Non-pigmented ciliary epithelial cell (primary cell): ENCODE measurements at places on chromosomes 1 and 21.

GRCh38 chr21:29077651-29078090, 4.2 kb upstream of the CCT8 start:
- DNase-seq = no peak

GRCh38 chr1:32501865-32502264, 37.0 kb downstream of the ZBTB8B start:
- DNase-seq = no peak

DNA sequence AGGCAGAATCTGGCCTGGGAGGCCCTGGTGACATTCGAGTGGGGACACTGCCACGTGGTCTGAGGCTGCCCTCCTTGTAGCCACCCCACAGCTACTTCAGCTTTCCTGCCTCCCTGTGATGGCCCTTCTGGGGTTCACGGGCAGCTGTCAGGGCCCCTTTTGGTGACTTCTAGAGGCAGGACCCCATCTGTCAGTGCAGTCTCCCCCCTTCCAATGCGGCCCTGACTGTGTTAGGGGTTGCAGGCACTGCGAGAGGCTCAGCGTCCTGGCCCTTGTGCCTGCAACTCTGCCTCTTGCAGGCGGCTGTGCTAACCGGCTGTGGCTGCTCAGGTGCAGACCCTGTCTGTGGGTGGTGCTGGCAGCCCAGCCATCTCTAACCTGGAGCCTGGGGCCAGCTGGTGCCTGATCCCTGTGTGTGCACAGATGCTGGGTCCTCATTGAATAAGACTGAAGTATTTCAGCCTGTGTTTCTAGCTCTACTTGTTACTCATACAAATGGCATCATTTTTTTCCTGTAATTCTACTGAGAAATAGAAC, 62.2 kb downstream of the S100B start:
- DNase-seq = no peak

DNA sequence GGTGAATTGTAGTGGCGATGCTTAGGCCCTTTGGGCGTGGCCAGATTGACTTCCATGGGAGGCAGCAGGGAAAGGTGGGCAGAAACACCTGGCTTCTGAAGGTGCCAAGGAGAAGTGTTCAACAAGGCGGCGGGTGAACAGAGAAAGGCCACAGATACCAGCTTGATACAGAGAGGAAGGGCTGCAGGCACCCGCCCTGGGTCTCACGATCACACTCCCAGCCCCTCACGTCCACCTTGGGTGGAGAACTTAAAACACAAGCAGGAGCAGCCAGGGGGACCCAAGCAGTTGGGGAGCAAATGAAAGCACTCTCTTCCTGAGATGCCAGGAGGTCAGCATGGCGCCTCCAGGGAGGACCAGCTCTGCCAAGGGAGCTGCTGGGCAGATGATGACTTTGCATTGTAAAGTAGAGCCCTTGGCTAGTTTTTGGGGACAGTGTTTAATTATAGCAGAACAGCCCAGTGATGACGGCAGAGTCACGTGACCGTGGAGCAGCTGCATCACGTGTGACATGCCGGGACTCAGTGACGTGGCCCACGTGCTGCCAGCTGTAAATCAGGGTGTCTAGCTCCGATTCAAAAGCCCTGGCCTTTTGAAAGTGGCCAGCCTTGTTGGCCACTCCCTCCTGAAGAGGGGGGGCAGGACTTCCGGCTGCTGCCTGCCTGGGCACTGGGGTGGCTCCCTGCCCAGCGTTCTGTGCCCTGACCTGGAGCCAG, 19.0 kb downstream of the SLC37A1 start:
- DNase-seq = no peak

GRCh38 chr1:38076038-38076437, 29.4 kb upstream of the POU3F1 start:
- DNase-seq = no peak

- no peak for DNase-seq
Observed at GRCh38 chr1:206575894-206576737, 36.1 kb downstream of the EIF2D start.

- DNase-seq = no peak
Observed at GRCh38 chr1:34529935-34530859, 224.7 kb upstream of the GJB5 start.

DNA sequence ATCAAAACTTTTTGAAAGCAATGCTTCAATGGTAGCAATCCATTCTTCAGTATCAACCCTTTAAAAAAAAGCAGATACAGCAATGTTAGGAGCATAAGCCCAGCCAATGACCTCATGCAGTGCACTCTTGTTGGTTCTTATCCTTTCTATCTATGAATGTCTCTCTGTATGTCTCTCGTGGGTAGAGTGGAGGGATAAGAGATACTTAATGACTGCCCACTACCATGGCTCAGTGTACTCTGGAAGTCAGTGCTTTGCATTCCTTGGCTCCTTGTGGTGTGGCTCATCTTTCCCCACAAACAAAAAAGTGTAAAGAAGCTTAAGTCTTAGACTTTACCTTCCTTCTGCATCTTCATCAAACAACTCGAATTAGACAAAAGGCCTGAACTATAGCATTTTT, 50.3 kb downstream of the PCSK9 start:
- DNase-seq = peak; percentile 13

GRCh38 chr1:53413175-53414001, 45.8 kb upstream of the DMRTB1 start:
- DNase-seq = peak; percentile 75

DNA sequence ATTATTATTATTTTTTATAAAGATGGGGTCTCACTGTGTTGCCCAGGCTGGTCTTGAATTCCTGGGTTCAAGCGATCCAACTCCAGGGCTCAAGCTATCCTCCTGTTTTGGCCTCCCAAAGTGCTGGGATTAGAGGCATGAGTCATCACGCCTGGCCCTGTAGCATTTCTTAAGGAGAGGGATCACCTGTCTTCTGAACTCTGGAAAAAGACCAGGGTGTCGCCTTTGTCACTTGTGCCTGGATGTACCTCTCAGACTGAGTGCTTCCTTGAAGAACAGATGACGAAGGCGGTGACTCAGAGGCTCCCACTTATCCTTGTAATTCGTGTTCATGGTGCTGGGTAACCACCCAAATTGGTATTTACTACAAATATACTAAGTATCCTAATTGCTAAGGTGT, 2.4 kb upstream of the CGN start:
- no peak for DNase-seq

- no peak for DNase-seq
Observed at GRCh38 chr1:17610085-17610484, 70.6 kb downstream of the ARHGEF10L start.

DNA sequence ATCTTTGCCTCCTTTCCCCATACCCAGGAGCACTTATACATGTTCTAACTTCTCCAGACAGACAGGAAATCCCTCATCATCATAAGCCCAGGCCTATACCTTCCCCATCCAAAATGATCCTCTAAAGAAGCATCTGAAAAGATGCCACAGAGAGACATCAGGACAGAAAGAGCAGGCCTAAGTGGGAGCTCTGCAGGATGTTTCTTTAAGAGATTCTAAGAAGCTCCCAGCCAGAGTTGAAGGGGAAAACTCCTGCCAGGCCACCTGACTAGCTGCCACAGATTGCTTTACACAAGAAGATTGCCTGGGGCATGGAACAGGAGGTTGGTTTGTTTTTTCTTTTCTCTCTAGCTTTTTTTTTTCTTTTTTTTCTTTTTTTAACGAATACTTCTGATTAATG, 275.8 kb downstream of the VAV3 start:
- no peak for DNase-seq

- DNase-seq = no peak
Observed at GRCh38 chr1:62263006-62263813, 56.0 kb downstream of the KANK4 start.

- DNase-seq = no peak
Observed at GRCh38 chr1:182877331-182877730, 38.2 kb downstream of the DHX9 start.

GRCh38 chr1:230333590-230334446, 92.3 kb downstream of the PGBD5 start:
- no peak for DNase-seq

GRCh38 chr1:182681568-182681912, 2.8 kb downstream of the RGS8 start:
- DNase-seq = no peak

GRCh38 chr1:59990470-59990869, 63.9 kb upstream of the CYP2J2 start:
- no peak for DNase-seq

- DNase-seq = no peak
Observed at GRCh38 chr1:69569175-69569541, 1.4 kb downstream of the LRRC7 start.

DNA sequence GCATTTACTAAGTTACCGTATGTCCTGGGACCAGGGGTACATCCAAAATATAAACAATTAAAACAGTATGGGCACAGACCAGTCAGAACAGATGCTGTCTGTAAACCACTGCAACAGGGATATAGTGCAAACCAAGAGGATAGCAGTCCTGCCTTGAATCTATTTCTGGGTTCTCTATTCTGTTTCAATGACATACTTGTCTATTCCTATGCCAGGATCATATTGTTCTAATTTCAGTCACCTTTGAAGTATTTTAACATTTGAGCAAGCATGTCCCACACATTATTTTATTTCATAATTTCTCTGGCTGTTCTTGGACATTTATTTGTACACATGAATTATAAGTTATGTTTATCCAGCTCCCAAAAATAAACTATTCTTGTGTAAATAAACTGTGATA, 28.2 kb upstream of the SYDE2 start:
- no peak for DNase-seq

- no peak for DNase-seq
Observed at GRCh38 chr1:155773221-155773620, 83.8 kb downstream of the GON4L start.

GRCh38 chr1:168609741-168610510, 33.5 kb downstream of the XCL1 start:
- DNase-seq = no peak

DNA sequence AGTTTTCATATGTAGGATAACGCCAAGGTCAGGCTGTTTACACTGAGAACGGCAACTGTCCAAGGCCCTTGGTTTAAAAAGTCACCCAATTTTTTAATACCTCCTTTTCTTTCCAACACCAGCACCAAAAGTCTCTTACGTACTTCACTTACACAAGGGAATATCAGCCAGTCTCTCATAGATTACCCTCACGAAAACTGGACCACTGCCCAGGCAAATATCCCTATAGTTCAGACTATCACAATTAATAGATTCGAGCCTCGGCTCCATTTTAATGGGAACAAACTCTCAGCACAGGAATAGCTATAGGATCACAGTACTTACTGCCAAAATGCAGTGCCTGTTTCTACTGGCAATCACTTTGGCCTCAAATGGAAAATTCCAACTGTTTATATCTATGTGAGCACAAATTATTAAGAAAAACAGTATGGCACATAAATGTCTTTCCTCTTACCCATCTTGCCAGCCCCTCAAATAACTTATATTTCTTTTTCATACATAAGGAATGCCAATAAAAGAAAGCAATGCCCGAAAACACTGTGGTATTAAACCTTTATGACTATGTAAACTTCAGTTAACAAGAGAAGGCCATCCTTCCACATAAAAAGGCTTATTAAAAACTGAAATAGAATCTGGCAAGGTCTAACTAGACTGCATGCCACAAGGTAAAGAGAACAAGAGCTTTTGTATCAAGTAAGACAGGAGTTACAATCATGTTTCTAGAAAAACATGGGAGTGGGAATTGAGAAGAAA, 97.8 kb downstream of the SLC45A1 start:
- no peak for DNase-seq

DNA sequence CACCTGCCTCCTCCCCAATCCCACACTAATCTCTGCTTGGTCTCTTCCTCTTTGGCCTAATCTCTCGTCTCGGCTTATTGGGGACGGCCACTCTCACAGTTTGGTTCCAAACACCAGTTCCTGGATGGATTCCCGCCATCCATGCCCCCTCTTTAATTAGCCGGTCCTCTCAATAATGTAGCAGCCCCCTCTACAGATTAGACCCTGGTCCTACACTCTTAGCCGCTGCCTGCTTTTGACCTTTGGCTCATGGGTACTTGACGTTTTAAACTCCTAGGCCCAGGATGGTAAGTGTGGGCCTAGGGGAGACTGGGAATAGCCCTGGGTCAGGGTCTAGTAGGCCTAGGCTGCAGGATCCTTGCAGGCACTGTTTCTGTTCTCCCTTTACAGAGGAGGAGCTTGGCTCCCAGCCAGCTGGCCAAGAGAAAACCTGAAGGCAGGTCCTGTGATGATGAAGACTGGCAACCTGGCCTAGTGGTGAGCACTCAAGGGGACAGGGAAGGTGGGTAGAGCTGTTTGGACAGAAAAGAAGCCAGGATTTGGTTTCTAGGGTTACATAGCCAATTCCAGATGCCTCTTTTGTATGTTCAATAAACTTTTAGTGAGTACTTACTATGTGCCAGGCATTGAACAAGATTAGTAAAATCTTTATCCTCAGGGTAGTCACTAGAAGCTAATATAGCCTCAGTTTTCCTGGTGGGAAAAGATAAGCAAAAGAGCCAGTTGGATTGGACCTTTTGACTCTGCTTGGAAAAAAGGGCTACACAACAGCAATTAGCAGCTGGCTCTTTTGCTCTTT, 758 bp downstream of the RAD54L start:
- DNase-seq = no peak

DNA sequence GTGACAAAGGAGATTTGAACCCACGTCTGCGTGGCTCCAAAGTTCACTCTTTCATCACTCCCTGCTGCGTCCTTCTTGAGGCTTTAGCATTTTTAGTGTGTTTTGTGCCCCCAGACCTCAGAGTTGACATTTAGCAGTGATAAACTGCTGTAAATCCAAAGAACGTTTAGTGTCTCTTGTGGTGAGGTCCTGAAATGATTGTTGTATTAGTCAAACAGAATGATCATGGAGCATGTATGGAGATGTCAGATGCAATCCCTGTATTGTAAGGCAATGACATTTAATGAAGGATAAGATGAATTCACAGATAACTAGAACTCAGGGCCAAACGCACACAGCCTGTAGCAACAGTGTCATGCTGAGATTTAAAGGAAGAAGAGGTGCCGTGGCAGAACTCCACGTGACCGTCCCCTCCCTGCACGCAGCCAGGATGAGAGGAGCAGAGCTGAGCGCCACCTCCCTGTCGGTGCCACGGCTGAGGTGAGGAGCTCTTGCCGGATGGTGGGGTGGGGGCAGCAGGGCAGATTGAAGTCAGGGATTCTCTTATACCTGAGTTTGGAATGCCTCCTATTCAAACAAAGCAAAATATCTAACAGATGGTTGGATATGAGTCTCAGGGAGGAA, 30.1 kb downstream of the NTPCR start:
- DNase-seq = no peak

DNA sequence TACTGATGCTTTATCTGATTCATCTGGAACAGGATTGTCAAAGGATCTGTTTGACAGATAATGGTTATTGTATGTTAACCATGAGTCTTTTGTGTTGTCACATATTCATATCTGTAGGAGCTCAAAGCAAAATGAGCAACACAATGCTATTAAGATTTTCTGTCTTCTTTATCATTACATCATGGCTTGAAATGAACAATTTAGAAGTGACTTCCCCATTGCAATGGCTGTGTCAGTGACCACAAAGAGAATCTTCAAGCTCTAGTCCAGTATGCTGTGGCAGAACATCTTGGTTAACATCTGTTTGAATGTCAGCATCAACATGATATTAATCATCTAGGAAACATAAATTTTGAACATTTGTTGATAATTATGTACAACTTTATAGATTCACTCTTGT, 1148.5 kb downstream of the PLA2G4A start:
- DNase-seq = no peak

GRCh38 chr1:91701472-91701869, 184.5 kb downstream of the TGFBR3 start:
- DNase-seq = no peak
